ENCODE measurements at places on chromosomes 6 and 20.

- no peak for DNase-seq
Measured at GRCh38 chr20:41935259-41935791, 317.1 kb upstream of the CHD6 start.

DNA sequence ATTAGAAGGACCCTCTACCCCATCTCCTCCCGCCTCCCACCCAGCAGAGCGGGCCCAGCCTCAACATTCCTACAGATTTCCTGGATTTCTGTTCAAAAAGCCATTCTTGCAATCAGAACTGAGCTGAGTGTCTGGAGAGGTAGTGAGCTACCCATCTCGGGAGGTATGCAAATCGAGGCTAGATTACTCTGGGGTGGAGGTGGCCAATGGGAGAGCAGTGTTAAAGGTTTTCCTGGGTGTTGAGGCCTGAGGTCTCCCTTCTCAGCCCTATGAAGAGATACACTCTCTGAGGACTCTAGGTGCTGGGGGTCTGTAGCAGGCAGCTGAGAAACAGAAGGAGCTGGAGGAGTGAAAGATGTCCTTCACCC lies 57.0 kb downstream of the CD40 start:
- no peak for DNase-seq

- peak; percentile 44 for DNase-seq
Measured at GRCh38 chr6:129730477-129731165, 20.6 kb upstream of the ARHGAP18 start.

- DNase-seq: no peak
Measured at GRCh38 chr6:38163186-38164130, 343.9 kb downstream of the ZFAND3 start.

DNA sequence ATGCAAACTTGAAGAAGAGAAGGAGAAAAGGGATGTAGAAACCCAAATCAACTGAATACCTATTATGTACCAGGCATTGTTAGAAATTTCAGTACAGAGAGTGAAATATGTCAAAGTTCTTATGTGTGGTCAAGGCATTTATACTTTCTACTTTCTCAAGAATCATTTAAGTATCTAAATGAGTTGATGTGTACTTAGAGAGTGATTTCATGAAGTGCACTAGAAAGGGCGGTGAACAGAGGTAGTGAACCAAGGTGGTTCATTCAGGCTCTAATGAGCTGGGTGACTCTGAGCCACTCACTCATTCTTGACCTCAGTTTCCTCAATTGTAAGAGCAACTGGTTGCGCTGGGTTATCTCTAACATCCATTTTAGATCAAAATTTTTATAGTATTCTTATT lies 3.3 kb downstream of the PDE7B start:
- DNase-seq: no peak

GRCh38 chr6:135861189-135861588 lies 9.7 kb downstream of the PDE7B start:
- no peak for DNase-seq

GRCh38 chr6:101716387-101716786 lies 322.9 kb downstream of the GRIK2 start:
- DNase-seq: no peak
